ENCODE measurements at places on chromosomes 13 and 19. TPM values are rescaled to one million over a fixed set of nuclear protein-coding genes. Genes with fewer than 3 reads are reported as not detected.

Gene AKT2
- 57.6 TPM for polyA plus RNA-seq

Gene SEMA6B
- polyA plus RNA-seq = 9.1 TPM

Gene TUBA3C
- 0.06 TPM for polyA plus RNA-seq

Gene OR7C1
- polyA plus RNA-seq = 0.01 TPM

Gene C1QTNF9B
- polyA plus RNA-seq = 3.1 TPM

Gene EDNRB
- polyA plus RNA-seq = 29.8 TPM

Gene YJEFN3
- 4.0 TPM for polyA plus RNA-seq

Measured in heart right ventricle (tissue), 16 donors.